Effector memory CD4-positive, alpha-beta T cell (primary cell): ENCODE measurements at places on chromosomes 4 and X.

DNA sequence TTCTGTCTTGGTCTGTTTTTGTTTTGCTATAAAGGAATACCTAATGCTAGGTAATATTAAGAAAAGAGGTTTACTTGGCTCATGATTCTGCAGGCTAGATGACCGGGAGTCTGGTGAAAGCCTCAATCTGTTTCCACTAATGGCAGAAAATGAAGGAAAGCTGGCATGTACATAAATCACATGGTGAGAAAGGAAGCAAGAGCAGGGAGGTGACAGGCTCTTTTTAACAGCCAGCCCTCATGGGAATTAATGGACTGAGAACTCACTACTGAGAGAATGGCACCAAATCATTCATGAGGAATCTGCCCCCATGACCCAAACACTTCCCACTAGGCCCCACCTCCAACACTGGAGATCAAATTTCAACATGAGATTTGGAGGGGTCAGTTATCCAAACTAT lies 27.6 kb downstream of the SATL1 start:
- no peak overlapping the region for H3K4me3 ChIP-seq
- no peaks in the 10 kb centered on the region for H3K27me3 ChIP-seq
- H3K4me1 ChIP-seq = no peaks in the 10 kb centered on the region
- no peak overlapping the region for H3K27ac ChIP-seq
- no peaks in the 10 kb centered on the region for H3K36me3 ChIP-seq
- no peak for DNase-seq

- H3K4me3 ChIP-seq = no peak overlapping the region
- H3K27me3 ChIP-seq = no peaks in the 10 kb centered on the region
- peaks cover 10% of the 10 kb centered on the region for H3K4me1 ChIP-seq
- H3K27ac ChIP-seq = no peak overlapping the region
- DNase-seq = no peak
Observed at GRCh38 chr4:80841587-80842281, 188.8 kb upstream of the BMP3 start.

DNA sequence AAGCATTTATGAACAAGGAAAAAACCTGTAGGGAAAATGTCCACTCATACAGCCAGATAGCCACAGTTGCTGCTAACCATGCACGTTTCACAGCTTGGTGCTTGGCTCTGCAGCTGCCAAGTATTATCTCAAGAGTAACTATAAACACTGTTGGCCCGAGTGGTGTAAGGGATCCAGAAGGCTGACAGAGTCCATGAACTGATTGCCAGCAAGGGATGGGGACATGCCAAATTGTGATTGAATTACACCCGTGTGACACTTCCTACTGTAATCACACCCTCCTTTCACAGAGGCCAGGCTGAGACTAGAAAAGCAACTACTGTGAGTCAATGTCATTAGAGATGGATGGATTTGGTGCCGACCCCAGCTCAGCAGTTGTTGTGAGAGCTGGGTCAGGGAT lies 223.9 kb upstream of the ANKRD50 start:
- no peak overlapping the region for H3K4me3 ChIP-seq
- H3K4me1 ChIP-seq = no peaks in the 10 kb centered on the region
- H3K27me3 ChIP-seq = no peaks in the 10 kb centered on the region
- H3K27ac ChIP-seq = no peak overlapping the region
- no peak for DNase-seq

GRCh38 chrX:17368002-17368401 lies 7.0 kb upstream of the NHS start:
- H3K4me3 ChIP-seq = no peak overlapping the region
- no peaks in the 10 kb centered on the region for H3K36me3 ChIP-seq

GRCh38 chrX:108224727-108225621 lies 133.4 kb downstream of the ATG4A start:
- H3K4me3 ChIP-seq = no peak overlapping the region
- H3K36me3 ChIP-seq = no peaks in the 10 kb centered on the region
- no peaks in the 10 kb centered on the region for H3K27me3 ChIP-seq
- H3K4me1 ChIP-seq = no peaks in the 10 kb centered on the region
- no peak for DNase-seq
- H3K27ac ChIP-seq = no peak overlapping the region

GRCh38 chr4:41256131-41256739 lies 493 bp upstream of the UCHL1 start:
- no peak overlapping the region for H3K4me3 ChIP-seq
- H3K27ac ChIP-seq = no peak overlapping the region
- DNase-seq = no peak
- no peaks in the 10 kb centered on the region for H3K27me3 ChIP-seq

DNA sequence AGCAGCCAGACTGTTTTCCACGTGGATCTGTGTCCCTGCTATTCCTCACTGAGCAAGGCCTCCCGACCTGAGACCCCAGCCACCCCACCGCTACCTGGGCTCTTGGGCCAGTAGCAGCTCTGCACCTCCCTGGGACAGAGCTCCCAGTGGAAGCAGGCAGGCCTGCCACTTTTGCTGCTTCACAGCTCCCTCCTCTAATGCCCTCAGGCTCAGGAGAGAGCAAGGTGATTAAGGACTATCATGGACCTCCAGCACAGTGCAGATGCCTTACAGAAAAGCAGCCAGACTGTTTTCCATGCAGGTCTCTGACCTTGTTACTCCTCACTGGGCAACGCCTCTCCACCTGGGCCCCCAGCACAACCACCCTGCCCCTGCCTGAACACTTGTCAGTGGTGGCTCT lies 37.0 kb downstream of the AWAT2 start:
- H3K27ac ChIP-seq = no peak overlapping the region
- H3K4me3 ChIP-seq = no peak overlapping the region
- H3K36me3 ChIP-seq = no peaks in the 10 kb centered on the region

GRCh38 chr4:161714931-161715330 lies 448.9 kb downstream of the FSTL5 start:
- H3K4me3 ChIP-seq = no peak overlapping the region
- H3K36me3 ChIP-seq = no peaks in the 10 kb centered on the region
- no peak overlapping the region for H3K27ac ChIP-seq
- H3K27me3 ChIP-seq = no peaks in the 10 kb centered on the region
- no peak for DNase-seq
- no peaks in the 10 kb centered on the region for H3K4me1 ChIP-seq

DNA sequence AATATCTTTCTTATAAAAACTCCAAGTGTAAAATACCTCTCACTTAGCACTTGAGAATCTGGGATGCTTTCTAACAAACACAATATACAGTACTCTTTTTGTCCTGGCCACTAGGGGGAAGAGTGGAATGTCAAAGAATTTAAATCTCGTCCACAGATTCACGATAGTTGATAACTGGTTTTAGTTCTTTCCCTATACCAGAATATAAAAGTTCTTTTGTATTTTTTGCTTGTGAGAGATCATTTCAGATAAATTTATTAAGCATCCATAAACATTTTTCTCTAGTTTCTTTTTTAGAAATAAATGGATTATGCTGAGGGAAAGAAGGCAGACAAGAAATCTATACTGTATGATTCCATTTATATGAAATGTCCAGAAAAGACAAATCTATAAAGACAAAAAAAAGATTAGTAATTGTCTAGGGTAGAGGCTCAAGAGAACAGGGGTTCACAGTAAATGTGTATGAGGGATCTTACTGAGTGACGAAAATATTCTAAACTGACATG lies 50.4 kb downstream of the MGARP start:
- DNase-seq = no peak
- no peaks in the 10 kb centered on the region for H3K36me3 ChIP-seq
- no peak overlapping the region for H3K27ac ChIP-seq
- no peaks in the 10 kb centered on the region for H3K27me3 ChIP-seq
- no peaks in the 10 kb centered on the region for H3K4me1 ChIP-seq
- H3K4me3 ChIP-seq = no peak overlapping the region

GRCh38 chr4:94516999-94517398 lies 65.3 kb downstream of the PDLIM5 start:
- H3K4me1 ChIP-seq = peaks cover 4% of the 10 kb centered on the region
- no peak overlapping the region for H3K4me3 ChIP-seq
- H3K27me3 ChIP-seq = no peaks in the 10 kb centered on the region
- no peak for DNase-seq
- H3K27ac ChIP-seq = no peak overlapping the region
